GM03348 (cell line): ENCODE measurements at places on chromosomes 16 and 17.

- no peak for DNase-seq
Measured at GRCh38 chr16:47904691-47905090, 251.1 kb downstream of the ABCC12 start.

DNA sequence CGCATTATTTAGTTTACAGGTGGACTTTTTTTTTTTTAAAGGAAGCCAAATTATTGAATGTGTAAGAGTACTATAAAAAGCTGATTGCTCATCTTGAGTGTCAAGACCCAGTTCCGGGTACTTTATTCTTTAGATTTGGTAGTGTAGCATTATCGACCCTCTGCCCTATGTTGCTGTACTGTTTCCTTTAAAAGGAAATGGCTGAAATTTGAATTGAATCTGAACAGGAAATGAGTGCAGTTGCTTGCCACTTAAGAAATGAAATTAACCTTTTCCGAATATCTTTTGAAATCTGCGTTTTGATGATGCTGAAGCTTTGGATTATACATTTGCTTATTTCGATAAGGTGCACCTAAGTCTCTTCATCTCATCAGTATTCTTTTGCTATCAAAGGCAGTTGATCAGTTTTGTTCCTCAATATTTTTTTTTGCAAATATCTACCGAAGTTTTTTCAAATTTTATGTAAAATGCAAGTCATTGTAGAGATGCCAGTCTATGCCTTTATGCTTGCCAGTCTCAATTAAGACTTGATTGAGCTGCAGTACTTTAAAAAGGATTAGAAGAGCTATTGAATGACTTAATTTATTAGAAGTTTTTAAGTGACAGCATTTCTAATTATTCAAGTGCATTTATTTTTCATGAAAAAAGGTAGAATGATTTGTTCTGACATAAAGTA lies 1.8 kb downstream of the GGNBP2 start:
- no peak for DNase-seq

DNA sequence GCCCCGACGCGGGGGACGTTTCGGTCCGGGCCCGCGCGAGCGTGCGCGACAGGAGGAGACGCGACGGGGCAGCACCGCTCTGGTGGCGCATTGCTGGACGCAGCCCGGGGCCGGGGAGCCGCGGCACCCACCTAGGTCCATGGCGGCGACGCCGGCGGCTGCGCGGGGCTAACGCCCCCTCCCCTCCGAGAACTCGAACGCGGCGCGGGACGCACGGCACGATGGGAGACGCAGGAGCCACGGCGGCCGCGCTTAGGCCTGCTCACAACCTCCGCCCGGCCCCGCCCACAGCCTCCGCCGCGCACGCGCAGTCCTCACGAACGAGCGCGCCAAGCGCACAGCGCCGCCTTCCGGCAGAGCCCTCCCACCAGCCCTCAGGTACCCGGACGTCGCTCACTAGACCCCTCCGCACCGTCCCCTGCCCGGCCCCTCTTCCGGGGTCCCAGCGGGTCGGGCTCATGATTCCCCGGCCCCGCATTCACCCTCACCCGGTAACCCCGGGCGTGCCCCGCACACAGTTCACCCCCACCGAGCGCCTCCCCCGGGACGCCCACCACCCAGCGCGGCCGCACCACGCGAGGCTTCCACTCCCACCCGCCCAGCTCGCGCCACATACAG lies at the start of gene GEMIN4:
TSS of gene GEMIN4 (minus strand) at position 263 of the 618 bp plus-strand sequence. CDS start at position 141, 122 bp downstream.
- DNase-seq: peak; percentile 98

- no peak for DNase-seq
Measured at GRCh38 chr17:79960788-79961522, 74.7 kb downstream of the TBC1D16 start.

GRCh38 chr17:81054881-81055370 lies 20.0 kb downstream of the BAIAP2 start:
- no peak for DNase-seq

- no peak for DNase-seq
Measured at GRCh38 chr16:81634380-81635062, 144.6 kb upstream of the PLCG2 start.

DNA sequence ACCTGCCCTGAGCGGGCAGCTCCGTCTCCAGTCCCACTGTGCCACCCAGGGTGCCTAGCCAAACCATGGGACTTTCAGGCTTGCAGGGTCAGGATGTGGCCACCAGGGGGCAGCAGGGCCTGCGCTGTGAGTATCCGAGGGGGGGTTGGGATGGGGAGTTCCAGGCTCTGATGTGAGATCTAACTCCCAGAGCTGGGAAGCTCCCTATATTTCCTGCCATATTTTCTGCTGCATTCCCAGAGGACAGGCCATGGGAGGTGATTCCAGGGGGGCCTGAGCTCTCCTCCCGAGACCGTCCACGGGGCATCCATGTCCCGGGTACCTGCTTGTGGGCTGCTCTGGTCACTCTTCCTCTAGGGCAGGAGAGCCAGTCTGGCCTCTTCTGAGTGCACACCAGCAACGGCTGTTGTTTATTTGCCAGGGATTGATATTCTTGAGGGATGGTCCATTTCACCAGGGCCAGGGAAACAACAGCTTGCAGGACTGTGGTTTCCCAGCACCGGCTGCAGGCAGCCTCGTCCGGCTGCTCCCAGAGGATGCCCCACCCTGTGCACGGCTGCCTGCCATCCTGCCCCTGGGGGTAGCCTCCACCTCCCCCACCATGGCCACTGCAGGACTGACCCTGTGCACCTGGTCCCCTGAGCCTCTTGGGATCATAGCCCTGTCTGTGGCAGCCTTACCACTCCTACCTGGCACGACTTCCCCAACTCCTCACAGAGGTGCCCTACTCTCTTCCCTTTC lies 1.2 kb downstream of the GPR142 start:
- DNase-seq: peak; percentile 93

GRCh38 chr17:68239632-68240366 lies 8.0 kb upstream of the AMZ2 start:
- DNase-seq: no peak

DNA sequence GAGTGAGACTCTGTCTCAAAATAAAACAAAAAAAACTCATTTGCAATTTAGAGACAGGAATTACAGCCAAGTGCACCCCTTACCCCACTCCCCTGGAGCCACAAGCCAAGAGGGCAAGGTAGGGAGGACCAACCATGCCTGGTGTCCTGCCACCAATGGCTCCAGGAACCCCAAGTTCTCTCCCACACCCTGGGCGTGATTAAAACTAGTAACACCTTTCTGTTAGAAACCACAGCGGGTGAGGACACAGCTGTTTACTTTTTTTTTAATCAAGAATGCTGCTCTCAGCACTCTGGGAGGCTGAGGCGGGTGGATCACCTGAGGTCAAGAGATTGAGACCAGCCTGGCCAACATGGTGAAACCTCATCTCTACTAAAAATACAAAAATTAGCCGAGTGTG lies 38.1 kb downstream of the ANKRD11 start:
- DNase-seq: no peak

DNA sequence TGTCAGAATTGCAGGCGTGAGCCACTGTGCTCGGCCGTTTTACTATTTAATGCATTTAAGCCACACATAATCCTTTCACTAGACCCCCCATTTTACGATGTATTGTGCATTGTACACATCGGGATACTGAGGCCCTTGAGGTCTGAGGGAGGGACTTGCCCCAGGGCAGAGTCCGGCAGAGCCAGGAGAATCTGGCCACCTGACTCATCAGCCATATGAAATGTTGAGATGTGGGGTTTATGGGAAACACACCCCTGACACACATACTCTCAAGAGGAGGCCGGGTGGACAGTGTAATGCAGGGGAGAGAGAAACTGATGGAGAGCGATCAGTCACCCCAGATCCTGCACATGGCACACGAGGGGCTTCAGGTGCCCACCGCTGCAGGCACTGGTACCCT lies 196.6 kb downstream of the ZNF423 start:
- no peak for DNase-seq

GRCh38 chr16:56849690-56850680 lies 15.0 kb upstream of the SLC12A3 start:
- no peak for DNase-seq

DNA sequence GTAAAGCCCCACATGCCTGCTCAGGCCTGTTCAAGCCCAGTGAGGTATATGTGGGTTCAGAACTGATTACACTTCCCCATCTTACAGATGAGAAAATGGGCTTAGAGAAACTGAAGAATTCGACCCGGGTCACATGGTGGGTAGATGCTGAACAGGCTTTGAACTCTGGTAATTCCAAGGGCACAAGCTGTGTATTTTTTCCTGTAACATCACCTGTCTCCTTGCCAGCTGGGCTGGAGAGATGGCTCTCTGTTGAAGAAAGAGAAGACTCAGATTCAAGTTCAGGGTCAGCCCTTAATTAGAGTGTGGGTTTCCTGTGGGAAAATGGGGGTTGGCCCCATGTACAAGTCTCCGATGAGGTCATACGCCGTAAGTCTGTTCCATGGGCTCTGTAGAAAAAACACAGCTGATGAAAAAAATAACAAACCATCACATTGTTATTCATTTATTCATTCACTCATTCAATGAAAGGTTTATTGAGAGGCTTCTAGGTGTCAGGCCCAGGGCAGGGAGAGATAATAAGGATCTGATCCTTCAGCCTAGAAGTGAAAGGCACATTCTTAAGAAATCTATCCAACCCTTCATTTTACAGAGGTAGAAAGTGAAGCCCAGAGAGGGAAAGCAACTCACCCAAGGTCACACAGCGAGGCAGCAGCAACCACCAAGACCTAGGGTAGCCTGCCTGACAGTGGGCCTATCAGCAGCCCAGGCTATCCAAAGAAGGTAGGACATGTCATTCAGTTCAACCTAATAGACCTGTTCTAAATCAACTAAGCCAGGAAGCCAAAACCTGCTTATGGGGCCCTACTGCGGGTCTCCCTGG lies 482.8 kb downstream of the SOX9 start:
- DNase-seq: no peak

DNA sequence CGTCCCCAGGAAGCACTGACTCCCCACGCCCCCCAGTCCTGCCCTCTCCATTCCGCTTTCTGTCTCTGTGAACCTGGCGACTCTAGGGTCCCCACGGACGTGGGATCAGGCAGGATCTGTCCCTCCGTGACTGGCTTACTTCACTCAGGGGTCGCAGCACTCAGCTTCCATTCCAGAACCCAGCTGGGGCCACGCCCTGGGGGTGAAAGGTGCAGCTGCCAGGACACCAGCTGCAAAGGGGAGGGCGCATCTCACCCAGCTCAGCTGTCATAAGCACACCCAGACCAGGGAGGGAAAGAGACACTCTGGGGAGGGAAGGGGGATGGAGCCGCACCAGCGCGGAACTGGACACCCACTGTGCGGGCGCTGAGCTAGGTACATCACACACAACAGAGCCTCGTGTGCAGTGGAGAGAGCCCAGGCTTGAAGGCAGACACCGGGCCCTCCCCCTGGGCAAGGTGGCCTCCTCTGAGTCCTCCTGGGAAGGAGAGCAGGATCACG lies 18.5 kb upstream of the HEXD start:
- no peak for DNase-seq

- no peak for DNase-seq
Measured at GRCh38 chr17:33667052-33667509, 374.0 kb upstream of the ASIC2 start.

- DNase-seq: no peak
Measured at GRCh38 chr16:440627-441026, 15.2 kb downstream of the RAB11FIP3 start.
